Activated CD8-positive, alpha-beta memory T cell treated with anti-CD3 and anti-CD28 coated beads for 1 hour (primary cell): ENCODE measurements at places on chromosomes 5 and 9.

DNA sequence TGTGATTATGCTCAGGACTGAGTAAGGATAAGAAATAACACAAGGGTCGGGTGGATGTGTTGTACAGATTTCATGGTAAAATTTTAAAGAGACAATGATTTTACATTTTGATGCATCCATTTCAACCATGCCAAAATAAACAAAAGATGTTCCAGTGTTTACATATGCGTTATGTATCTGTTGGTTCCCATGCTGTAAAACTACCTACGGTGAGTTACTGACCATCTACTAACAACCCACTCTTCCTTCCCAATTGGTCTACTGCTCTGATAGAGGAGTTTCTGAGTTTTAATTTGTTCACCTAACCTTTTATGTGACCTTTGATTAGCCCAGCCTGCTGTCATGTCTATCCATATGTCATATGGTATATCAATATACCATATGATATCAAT lies 1697.1 kb downstream of the MAT2B start:
- DNase-seq: no peak

- DNase-seq: no peak
Measured at GRCh38 chr5:80251636-80252035, 4.2 kb downstream of the SERINC5 start.

- DNase-seq: no peak
Measured at GRCh38 chr5:62702126-62702525, 123.5 kb downstream of the LRRC70 start.

DNA sequence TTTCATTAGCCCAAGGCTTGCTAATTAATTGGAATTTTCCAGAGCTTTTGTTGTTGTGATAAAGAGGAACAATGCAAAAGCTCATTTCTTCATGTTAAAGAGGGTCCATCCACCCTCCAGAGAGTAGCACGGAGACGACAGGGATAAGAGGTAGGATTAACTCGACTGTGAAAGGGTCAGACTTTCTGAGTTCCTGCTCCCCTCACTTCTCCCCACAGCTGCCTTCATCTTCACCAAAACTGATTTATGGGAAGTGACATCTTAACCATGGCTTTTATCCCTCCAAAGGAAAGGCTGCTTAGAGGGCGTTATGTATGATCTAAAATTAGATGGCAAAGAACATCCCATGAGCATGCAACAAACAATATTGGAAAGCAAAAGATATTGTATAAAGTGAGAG lies 135.5 kb downstream of the GLIS3 start:
- DNase-seq: no peak

- DNase-seq: no peak
Measured at GRCh38 chr9:37293664-37294524, 128.6 kb upstream of the GRHPR start.

- DNase-seq: no peak
Measured at GRCh38 chr5:120614531-120615180, 150.6 kb downstream of the PRR16 start.

- DNase-seq: no peak
Measured at GRCh38 chr9:100428871-100429654, 2.1 kb downstream of the MSANTD3 start.

GRCh38 chr5:68515514-68515913 lies 300.0 kb downstream of the PIK3R1 start:
- no peak for DNase-seq

DNA sequence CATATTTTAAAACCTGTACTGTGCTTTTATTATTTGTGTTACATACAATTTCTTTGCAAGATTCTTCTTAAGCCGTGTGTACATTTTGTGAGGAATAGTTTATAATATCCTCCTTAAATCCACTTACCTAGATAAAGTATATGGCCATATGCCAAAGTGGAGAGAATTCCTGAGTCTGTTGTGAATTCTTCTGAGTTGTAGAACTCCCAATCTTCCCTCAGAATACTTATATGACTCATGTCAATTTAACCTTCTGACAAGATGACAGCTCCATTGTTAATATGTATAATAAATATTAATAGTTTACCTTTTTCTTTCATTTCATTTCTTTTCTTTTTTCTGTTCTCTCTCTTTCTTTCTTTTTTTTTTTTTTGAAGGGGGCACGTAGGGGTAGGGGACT lies 6.0 kb upstream of the RICTOR start:
- no peak for DNase-seq

DNA sequence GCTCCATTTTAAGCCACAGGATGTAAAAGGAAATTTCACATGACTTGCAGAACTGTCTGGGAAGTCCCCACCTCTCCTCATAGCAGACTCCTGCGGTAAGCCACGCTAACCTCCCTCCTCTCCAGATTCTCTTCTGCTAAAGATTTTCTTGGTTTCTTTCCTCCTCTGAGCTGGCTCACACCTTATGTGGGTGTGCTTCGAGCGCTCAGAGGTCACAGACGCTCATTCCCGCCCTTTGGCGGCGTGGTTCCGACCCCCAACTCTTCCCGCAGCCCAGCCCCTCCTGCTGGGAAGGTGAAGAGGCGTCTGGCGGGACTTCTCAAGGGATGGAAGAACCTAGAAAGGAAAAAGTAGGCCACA lies 32.9 kb upstream of the CDK20 start:
- no peak for DNase-seq

- DNase-seq: no peak
Measured at GRCh38 chr5:50445296-50445949, 4.3 kb upstream of the EMB start.

GRCh38 chr9:114081441-114082016 lies 3.4 kb upstream of the AMBP start:
- no peak for DNase-seq

- DNase-seq: no peak
Measured at GRCh38 chr9:99634186-99634585, 187.5 kb upstream of the NR4A3 start.

- DNase-seq: no peak
Measured at GRCh38 chr5:142674531-142675469, 11.1 kb downstream of the FGF1 start.

GRCh38 chr5:66742896-66743247 lies 146.7 kb downstream of the MAST4 start:
- DNase-seq: no peak

- DNase-seq: no peak
Measured at GRCh38 chr9:132006677-132007370, 72.8 kb downstream of the MED27 start.

- no peak for DNase-seq
Measured at GRCh38 chr5:178535299-178536175, 54.7 kb downstream of the COL23A1 start.

- DNase-seq: no peak
Measured at GRCh38 chr5:137199966-137200365, 299.2 kb downstream of the SPOCK1 start.

DNA sequence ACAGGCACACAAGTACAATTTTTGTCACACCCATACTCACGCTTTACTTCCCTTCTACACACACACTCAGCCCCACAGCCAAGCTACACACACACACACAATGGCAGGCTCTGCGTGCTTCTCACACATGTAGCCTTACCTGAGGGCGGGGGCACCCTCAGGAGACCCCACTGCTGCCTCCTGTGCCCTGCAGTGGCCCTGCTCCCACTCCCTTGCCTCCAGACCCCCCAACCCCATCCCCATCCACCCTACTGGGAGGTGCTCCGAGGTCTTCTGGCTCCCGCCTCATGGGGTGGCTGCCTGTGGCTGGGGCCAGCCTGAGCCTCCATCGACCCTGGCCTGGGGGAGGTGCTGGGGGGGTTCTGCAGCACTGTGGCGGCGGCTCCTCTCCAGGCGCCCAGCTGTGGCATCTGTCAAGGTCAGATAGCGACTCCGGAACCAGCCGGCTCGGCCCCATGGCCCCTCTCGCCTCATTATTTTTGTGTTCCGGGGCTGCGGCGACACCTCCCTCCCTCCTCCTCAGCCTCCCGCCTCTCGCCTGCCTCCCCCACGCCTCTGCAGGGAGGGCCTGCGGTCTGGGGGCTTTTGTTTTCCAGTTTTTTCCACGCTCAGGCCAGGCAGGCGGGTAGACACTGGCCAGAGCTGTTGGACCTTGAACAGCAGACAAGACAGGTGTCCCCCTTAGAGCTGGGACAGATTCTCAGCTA lies 21.7 kb downstream of the CXXC5 start:
- no peak for DNase-seq

DNA sequence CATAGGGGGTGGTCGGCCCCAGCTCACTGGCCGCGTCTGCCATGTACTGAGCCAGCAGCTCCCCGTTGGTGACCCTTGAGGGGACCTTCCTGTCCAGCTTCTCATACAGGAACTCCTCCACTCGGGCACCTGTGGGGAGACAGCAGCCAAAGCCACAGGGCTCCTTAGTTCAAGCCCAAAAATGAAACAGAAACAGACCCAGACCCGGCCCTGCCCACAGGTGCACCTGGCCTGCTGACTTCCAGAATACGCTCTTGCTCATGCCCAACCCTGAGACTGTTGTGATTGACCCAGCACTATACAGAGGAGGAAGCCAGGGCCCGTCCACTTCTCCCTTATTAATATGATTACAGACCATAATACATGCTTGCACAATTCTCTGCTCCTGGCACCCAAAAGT lies 7.0 kb downstream of the SH3GLB2 start:
- no peak for DNase-seq

DNA sequence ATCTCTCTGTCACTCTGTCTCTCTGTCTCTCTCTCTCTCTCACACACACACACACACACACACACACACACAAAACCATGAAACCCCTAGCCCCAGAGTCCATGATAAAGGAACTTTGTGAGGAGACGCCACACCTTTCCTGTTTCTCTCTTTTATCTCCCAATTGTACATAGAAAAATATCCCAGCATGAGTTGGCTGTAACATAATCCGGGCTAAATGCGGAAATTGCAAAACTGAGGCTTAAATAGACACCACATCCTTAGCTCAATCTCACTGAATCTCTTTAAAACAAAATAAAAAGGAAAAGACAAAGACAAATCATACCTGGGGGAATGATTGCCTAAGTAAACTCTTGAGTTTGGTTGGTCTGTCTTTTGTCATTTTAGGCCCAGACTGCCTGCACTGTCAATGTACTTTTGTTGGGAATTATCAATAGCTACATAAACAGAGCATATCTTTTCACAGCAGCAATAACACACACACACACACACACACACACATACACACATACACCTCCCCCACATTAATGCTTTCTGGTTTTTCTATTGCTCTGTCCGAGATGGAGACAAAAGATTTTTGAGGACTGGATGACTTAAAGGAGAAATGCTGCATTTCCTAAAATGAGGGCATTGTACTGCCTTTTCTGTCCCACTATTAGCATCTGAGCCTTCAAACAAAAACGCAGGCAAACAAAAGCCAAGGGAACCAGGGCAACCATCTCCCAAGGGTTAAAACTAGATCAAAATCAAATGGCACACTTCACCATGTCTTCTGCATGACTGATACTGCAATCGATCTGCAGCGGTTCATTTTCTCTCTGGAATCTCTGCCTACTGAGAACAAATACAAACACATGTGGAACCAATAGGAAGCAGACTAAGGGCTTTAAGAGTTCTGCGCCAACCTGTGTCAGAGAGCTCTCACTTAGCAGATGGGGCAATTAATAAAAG lies 321.5 kb downstream of the NFIB start:
- DNase-seq: no peak

GRCh38 chr9:95816716-95817115 lies 58.8 kb upstream of the ERCC6L2 start:
- no peak for DNase-seq

GRCh38 chr5:42108468-42108867 lies 183.4 kb downstream of the FBXO4 start:
- no peak for DNase-seq

- DNase-seq: no peak
Measured at GRCh38 chr9:134555094-134555650, 86.4 kb upstream of the COL5A1 start.

DNA sequence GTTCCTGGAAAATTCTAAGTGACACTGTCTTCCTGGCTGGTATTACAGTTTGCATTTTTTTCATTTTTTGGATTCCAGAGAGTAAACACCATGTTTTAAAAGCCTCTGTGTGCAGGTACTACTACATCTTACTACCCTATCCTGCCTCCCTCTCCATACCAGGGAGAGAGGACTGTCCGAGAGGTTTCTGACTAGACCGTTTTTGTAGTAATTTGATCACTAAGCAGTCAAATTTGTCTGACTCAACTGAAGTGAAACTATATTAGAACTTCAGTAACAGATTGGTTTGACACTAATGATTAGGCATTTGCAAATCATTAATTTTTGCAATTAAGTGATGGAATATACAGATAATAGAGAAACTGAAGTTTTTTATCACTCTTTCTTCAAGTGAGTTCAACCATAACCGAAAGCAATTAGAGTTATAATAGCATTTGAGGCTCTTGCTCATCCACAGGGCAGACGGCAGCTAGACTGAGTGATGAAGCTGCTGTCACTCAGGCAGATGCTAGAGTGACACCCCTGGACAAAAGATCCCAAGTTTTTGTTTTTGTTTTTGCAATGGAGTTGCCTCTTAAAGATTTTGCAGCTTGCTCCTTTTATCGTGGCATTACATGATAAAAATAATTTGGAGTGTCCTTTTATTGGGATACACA lies 44.3 kb downstream of the SMARCA2 start:
- DNase-seq: no peak

DNA sequence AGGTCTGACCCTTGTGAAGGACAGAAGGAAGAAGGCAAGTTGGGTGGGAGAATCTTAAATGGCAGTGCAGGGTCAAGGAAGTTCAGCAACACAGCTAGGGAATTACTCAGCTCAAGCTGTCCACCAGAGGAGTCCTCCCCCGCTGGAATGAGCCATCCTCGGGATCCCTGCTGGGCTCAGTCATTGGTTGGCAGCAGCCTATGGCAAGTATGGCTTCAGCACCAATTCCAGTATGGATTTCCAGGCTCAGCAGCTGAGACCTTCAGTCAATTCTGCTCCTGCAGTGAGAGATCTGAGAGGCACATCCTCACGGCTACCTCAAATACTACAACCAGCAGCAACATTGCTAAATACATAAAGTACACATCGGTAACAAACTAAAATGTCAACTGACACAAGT lies 280.6 kb upstream of the PIK3R1 start:
- DNase-seq: no peak

DNA sequence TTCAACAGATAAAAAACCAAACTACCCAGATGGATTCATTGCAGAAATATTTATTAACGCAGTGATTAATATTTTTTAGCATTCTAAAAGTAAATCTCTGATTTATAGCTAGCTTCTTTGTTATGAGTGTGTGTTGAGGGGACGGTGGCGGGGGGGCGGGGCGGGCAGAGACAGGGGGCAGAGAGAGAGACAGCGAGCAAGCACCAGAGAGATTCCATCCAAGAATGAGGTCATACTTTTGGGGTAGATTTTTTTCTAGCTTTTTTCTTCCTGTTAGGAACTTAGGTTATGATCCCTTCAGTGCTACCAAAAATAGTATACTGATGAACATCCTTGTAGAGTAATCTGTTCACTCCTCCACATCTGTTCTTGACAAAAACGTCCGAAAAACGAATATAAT lies 500 bp upstream of the ZNF883 start:
- no peak for DNase-seq

- no peak for DNase-seq
Measured at GRCh38 chr5:151492729-151493128, 45.3 kb downstream of the SLC36A1 start.

- no peak for DNase-seq
Measured at GRCh38 chr9:76255781-76256455, 138.3 kb downstream of the RFK start.
